Activated T-helper 1 cell treated with Interleukin-2 at 50 U/mL for 16 hours (primary cell): ENCODE measurements at places on chromosomes 5 and 9.

- DNase-seq, result no peak
Measured at GRCh38 chr5:68562308-68562707, 346.8 kb downstream of the PIK3R1 start.

DNA sequence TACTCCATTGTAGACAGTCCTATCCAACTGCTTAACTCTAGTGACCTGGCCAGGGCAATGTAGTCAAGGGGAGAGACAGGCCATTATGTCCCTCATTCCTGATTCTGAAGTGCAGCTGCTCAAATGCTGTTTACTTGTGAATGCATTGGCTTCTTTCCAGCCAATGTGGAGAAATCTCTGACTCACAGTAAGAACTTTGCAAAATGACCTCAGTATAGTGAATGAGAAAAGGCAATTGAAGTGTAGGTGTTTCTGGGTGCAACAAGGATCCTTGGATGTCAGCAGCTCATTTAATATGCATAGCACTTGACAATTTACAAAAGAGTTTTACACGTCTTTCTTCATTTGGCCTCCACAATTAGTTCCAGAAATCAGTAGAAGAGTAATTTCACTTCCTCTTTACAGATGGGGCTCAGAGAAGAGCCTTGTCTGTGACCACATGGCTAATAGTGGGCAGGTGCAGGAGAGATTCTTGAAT is 367.2 kb downstream of the OSTF1 start:
- no peak for DNase-seq

DNA sequence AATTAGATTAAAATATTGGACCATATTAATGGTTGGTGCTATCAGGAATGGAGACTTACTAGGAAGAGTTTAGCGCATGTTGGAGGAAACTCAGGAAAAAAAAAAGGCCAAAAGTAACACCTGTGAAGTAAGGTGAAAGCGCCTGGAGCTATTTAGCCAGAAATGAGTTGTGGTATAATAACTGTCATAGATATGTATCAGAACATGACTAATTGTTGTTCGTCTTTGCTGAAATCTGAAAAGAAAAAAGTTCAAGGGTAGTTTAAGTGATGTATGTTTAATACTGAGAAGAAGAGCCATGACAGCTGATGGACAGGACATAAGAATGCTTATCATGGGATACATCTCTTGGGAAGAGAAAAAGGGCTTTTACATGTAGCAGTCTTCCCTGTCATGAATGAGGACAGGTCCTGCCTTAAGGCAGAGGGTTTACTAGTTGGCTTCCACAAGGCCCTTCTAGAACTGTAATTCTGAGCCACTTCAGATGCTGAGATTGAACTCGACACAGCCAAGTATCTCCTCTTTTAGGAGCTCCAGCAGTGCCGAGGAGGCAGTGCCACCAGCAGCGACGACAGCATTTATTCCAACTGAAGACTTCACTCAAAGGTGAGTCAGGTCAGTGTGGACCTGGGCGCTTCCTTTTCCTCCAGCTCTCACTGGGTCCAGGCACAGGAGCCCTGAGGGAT is 940 bp upstream of the CAMK4 start:
- no peak for DNase-seq

DNA sequence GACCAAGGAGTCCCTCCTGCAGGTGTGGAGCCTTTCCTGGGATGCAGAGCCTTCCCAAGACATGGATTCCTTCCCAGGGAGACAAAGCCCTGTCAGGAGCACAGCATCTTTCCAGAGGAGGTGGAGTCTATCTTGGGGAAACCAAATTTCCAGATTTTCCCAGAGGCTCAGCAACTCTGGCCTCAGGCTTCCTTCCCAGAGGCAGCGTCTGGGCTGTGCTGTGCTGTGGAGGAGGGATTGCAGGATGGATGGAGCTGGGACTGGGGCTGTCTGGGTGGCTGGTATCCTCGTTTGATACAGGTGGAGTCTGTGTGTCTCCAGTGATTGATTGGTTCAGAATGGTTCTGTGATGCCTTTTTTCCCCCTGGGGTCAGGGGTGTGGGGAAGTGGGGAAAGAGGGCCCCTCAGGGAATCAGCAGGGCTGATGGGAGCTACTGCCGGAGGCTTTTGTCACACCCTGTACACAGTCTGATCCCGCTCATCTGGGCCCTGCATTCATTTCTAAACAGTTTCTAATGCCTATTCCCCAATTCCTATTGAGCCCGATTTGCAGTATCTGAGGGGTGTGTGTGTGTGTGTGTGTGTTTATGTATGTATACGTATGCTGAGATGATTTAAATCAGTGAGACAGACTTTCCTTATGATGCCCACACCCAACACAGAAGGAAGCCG is 16.0 kb downstream of the OR13J1 start:
- no peak for DNase-seq

- DNase-seq, result no peak
Measured at GRCh38 chr5:84113246-84114105, 271.2 kb downstream of the EDIL3 start.

- DNase-seq, result no peak
Measured at GRCh38 chr5:143063175-143063970, 293.2 kb downstream of the ARHGAP26 start.

DNA sequence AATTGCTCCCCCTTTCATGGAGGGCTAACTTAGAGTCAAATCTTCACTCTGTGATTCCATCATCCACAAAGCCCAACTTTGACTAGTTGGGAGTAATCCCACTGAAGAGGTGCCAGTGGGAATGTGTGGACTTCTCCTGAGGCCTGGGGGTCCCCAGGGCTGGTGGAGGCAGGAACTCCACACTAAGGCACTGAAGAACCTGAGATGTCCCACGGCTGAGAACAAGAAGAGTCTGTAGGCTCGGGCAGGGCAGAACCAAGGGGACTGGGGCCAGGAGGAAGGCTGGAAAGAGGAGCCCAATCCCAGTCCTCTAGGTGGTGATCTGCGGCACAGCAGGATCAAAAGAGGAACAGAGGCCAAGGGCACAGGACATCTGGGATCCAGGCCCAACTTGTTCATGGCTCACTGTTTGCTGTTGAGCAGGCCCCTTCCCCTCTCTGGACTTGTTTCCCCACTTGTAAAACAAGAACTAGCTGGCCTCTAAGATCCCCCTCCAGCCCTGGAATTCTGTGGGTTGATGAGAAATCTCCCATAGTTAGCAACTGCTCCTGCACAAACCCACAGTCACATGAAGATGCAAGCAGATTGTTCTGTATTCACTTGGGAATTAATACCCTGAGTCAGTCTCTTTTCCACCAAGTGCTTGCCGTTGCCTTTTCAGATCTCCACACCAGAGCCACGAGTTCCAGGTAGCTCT is 32.7 kb upstream of the ALDH1B1 start:
- DNase-seq, result no peak

GRCh38 chr9:129382281-129383018 is 204.4 kb upstream of the IER5L start:
- DNase-seq, result no peak

- DNase-seq, result no peak
Measured at GRCh38 chr5:28809811-28810750, 1771.7 kb upstream of the CDH9 start.

- DNase-seq, result no peak
Measured at GRCh38 chr5:39185761-39186160, 33.6 kb downstream of the FYB1 start.

- no peak for DNase-seq
Measured at GRCh38 chr9:76926324-76926741, 20.4 kb upstream of the PRUNE2 start.

DNA sequence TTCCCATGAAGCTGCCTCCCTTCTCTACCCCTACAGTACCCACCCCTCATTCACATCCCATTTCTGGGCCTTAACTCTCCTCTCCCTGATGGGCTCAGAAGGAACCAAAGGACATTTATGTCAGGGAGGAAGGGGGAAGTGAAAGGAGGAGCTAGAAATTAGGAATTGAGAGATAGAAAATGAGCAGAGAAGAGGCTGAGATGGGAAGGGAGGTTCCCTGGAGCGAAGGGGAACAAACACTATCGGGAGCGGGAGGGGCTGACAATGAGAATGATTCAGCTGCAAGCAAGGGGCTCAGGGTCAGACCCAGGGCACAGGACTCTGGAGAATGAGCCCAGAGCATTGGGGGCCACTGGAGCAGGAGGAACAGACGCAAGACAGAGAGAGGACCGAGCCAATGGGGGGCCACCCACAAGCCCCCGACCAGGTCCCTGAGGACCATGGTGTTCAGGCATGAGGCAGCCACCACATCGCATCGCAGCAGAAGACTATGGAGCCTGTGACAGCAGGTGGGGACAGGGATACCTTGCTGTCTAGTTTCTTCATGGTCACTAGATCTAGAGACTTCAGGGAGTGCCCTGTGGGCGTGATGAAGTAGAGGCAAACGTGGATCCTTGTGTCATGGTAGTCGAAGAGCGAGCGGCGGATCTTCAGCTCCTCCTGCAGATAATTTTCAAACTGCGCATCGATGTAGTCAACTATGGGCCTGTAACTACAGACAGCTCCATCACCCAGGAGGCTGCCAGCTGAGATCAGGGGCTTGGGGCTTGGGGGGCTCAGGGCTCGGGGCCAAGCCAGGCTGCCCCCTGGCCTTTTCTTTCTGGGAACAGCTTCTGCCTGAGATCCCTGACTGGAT is 13.6 kb downstream of the SEPTIN8 start:
- no peak for DNase-seq

DNA sequence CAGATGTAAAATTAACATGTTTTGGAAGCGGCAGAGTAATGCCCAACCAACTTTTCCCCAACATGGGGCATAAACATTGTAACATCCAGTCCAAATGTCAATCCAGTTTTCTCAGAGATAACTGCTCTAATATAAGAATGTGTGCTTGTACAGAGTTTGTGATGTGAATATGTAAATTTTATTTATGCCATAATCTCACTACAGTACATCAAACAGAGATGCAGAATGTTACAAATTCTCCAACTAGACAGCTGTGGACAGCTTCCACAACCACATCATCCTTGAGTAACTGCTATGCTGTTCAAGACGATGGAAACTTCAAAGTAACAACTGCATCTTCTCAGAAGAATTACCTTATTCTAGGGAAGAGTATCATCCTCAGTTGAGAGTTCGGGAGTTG is 109.9 kb downstream of the GLDC start:
- DNase-seq, result no peak

- no peak for DNase-seq
Measured at GRCh38 chr5:5419291-5420210, 2.9 kb upstream of the ICE1 start.

- DNase-seq, result no peak
Measured at GRCh38 chr5:133244242-133244641, 192.4 kb downstream of the HSPA4 start.

DNA sequence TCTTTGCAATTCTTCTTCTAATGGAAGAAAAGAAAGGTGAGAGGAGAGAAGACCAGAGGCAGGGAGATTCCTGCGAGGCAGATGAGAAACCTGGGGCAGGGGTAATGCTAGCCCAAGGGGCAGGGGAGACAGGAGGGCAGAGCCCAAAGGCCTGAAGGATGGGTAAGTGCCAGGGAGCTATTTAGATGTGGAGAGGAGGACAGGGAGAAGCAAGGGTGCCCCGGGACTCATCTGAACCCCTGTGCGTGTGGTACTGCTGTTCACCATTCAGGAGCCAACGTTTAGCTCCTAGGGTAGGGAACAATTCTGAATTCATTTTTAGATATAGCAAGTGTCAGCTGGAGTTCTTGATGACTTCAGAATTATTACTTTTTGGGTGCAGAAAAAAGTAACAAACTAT is 122.7 kb upstream of the ALDH1B1 start:
- DNase-seq, result no peak

DNA sequence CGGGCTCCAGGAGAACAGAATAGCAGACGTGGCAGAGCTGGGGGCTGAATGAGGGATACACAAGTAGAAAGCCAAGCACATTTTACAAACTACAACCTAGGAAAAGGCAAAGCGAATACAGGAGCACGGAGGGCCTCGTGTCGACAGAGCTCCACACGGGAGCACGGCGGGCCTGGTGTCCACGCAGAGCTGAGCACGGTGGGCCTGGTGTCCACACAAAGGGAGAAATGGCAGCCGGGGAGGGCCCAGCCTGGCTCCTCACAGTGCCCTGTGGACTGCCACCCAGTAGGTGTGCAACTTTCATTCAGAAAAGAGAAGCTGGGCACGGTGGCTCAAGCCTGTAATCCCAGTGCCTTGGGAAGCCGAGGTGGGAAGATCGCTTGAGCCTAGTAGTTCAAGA is 3.4 kb upstream of the INPP5E start:
- DNase-seq, result no peak

- DNase-seq, result no peak
Measured at GRCh38 chr5:176884571-176884890, 14.6 kb downstream of the HK3 start.

DNA sequence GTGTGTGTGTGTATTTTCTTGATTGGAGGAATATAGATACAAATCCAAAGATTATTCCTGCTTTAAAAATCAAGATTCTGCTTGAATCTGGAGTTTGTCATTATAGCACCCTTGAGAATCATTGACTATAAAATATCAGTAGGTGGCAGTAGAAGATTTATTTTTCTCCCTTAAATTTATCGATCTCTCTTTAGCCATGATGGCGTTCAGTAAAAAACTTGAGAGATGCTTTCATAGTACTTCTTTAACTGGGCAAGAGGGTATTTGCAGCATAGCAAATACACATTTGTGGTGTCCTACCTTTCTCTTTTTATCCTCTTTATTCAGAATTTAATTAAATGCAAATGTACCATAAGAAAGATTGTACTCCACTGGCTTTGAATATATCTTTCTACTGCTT is 307.7 kb downstream of the ADGRV1 start:
- no peak for DNase-seq

DNA sequence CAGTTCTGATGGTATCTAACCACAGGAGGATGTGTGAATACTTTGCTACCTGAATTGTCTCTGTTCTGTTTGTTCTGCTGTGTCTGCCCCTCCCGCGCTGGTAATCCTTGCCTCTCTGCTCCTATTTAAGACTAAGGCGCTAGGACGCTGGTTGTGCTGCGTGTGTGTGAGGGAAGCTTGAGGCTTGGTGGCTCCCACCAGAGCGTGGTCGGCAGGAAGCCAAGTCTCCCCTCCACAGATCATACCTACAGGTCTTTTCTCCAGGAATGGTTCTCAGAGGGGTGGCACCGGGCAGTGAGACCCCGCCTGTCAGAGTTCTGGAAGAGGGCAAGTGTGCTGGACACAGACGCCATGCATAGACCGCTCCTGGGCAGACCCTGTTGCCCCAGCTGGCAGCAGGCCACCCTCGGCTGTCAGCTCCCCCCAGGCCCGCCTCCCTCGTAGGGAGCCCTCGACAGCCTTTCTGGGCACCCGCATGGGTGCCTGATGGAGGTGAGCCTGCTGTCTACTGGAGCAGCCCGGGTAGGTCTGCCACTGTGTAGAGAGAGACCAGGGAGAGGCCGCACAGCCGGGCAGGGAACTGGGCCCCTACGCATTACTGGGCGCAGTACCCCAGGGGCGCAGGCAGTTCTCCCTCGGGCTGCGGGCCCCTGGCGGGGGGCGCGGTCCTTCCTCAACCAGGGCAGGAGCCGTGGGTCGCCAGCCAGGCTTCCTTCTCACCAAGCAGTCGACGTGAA is 53.4 kb upstream of the ROR2 start:
- no peak for DNase-seq
